ENCODE measurements at places on chromosomes 5 and 9.
A peak's percentile ranks its signal among the peaks of the same experiment; 100 is the strongest.

DNA sequence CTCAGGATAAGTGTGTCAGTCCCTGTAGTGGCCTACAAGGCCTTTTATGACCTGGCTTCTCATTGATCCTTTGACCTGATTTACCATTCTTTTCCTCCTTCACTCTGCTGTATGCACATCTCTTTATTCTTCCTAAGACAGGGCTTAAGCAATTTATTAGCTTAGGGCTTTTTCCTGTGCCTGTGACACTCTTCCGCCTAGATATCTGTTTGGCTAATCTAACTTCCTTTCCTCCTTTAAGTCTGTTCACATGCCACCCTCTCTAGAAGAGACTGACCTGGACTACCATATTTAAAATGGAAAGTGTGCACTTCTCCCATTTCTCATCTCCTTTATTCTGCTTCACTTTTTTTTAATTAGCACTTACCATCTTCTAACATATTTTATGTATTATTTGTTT lies 29.1 kb downstream of the FOCAD start:
- no peak for DNase-seq

- DNase-seq: no peak
Measured at GRCh38 chr9:129126749-129127618, 15.8 kb downstream of the PTPA start.

- DNase-seq: peak; percentile 47
Measured at GRCh38 chr5:31983851-31984250, 190.3 kb downstream of the GOLPH3 start.

DNA sequence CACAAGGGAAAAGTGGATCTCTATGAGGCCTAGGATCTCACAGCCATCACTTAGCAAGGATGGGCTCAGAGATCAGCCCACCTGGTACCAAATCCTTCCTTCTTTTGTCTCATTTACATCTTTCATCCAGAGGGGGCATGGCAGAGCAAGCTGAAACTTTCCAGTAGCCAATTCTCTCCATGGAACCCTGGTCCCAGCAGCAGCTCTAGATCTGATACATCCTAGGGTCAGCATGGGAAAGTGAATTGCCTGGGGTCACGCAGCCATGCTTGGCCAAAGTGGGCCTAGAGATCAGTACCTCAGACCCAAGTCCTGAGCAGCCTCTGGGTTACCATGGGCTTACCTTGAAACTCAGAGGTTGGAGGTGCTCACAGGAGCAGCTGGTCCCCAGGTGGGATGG lies 170.5 kb downstream of the GABBR2 start:
- DNase-seq: no peak

- DNase-seq: no peak
Measured at GRCh38 chr5:149100331-149100730, 37.5 kb upstream of the SH3TC2 start.

DNA sequence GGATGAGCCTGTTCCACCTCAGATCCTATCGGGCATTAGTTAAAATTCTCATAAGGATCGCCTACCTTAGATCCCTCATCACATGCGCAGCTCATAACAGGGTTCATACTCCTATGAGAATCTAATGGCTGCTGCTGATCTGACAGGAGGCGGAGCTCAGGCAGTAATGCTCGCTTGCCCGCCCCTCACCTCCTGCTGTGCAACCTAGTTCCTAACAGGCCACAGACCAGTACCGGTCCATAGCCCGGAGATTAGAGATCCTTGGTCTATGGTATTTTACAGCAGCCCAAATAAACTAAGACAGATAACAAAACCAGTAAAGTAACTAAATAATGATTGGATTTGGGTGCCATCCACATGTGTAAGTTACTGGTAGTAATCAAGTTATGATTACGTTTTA lies 17.5 kb downstream of the GOLPH3 start:
- no peak for DNase-seq

All from skeletal muscle cell (primary cell).